ENCODE measurements at places on chromosomes 13 and 19.
A peak's percentile ranks its signal among the peaks of the same experiment; 100 is the strongest.

DNA sequence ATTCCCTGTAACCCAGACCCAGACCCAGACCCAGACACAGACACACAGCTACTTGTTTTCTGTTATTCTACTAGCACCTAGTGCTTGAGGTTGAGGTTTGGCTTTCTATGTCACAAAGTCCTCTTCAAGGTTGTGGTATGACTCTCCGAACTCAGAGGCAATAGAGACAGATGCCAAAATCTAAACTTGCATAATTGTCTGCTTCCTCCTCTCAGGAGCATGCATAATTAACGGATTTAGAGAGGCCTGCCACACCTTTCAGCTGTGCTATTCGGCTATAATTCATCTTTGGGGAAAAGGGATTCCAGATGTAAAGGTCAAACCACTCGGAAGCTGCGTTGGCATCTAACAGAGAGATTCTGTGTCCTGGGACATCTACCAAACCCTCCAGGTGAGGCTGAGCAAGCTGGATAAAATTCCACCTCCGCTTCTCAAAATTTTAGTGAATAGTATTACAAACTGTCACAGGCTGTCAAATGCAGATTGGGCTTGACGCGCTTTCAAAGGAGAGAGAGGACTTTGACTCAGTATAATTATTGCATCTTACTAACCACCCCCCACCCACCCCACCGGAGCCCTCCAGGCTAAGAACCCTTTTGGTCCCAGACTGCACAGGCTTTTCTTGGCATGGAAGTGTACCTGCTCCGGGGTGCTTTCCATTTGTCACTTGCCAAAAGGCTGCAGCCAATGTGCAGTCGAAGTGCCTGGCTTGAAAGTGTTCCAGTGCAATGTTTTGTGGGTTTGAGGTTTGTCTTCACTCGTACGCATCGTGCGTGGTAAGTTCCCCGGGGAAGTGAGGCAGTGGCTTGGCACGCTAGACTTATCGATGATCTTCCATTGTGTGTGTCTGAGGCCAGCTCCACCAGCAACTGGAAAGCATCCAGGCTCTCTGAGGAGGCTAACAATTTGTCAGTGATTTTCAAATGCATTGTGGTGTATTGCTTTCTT lies 194.1 kb downstream of the TDRD3 start:
- peak; percentile 36 for DNase-seq

DNA sequence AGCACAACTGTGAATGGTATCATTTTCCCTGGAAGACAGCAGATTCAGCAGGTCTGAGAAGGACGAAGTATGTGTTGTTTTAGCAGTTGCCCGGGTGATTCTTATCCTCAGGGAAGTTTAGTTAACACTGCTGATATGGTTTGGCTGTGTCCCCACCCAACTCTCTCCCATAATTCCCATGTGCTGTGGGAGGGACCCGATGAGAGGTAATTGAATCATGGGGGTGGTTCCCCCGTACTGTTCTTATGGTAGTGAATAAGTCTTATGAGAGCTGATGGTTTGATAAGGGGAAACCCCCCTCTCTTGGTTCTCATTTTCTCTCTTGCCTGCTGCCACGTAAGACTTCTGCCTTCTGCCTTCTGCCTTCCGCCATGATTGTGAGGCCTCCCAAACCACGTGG lies 81.0 kb upstream of the UBAC2 start:
- DNase-seq, result no peak

GRCh38 chr19:15935167-15935702 lies 906 bp upstream of the CYP4F11 start:
- no peak for DNase-seq

GRCh38 chr19:5567970-5568407 lies 236 bp upstream of the TINCR start:
- no peak for DNase-seq

GRCh38 chr19:48250290-48251025 lies 5.3 kb downstream of the CARD8 start:
- DNase-seq, result no peak

DNA sequence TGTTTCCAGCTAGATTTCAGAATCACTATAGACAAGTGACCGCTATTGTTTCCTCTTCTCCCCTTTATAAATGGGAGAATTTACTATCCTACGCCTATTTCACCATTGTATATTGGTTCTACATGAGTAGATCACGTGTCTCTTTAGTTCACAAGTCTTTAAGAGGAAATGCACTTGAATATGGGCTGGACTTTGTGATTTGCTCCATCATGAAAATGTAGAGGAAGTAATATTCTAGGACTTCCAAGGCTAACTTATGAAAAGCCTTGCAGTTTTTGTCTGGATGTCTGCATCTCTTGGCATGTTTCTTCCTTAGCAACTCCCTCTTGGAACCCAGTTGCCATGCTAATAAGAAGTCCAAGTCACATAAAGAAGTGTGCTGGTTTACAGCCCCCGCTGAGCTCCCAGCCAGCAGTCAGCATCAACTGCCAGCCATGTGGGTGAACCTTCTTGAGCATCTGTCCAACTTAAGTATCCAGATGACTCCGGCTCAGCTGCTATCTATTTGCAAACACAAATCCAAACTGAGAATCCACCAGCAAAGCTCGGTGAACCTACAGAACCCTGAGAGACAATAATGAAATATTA lies 4.8 kb upstream of the FBXL3 start:
- DNase-seq, result no peak

DNA sequence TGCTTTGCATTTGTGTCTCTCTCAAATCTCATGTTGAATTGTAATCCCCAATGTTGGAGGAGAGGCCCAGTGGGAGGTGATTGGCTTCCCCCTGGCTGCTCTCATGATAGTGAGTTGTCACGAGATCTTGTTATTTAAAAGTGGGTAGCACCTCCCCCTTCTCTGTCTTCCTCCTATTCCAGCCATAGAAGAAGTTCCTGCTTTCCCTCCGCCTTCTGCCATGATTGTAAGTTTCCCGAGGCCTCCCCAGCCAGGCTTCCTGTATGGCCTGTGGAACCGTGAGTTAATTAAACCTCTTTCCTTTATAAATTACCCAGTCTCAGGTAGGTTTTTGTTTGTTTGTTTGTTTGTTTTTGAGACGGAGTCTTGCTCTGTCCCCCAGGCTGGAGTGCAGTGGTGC lies 3.8 kb downstream of the LILRA4 start:
- no peak for DNase-seq

GRCh38 chr13:66765559-66765958 lies 464.6 kb downstream of the PCDH9 start:
- no peak for DNase-seq

DNA sequence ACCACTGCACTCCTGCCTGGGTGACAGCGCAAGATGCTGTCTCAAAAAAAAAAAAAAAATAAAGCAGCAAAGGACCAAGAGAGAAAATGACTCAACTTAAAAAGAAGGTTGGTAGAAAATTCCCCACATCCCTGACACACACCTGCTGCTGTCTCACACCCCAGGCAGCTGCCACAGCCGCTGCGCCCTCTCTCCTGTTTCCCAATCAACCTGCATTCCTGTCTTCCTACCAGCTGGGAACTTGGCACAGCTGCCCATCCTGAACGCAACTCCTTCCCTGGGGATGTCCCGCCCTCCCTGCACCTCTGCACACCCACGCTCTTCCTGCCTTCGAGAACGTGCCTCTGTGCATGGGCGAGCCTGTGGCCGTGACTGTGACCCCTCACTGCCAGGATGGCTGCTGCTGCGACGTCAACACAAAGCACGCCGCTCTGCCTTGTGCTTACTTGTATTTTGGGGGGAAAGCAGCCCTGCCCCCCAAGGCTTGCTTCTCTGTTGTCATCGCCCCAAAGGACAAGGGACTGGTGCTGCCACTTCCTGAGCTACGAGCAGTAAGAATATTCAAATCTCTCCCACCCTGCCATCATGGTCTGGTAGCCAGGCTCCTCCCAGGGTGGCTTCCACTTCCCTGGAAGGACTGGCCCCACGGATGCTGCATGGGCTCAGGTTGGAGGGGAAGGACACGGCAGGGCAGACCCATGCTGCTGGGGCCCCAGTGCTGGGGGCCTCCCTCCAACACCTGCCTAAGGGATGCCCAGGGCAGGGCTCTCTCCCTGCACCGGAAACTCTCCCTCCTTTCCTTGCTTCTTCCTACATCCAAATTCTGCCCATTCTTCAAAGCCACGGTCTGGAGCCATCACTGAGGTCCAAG lies 20.7 kb downstream of the SH3GL1 start:
- DNase-seq, result no peak

- DNase-seq, result no peak
Observed at GRCh38 chr13:90968166-90968904, 379.2 kb upstream of the MIR17HG start.

DNA sequence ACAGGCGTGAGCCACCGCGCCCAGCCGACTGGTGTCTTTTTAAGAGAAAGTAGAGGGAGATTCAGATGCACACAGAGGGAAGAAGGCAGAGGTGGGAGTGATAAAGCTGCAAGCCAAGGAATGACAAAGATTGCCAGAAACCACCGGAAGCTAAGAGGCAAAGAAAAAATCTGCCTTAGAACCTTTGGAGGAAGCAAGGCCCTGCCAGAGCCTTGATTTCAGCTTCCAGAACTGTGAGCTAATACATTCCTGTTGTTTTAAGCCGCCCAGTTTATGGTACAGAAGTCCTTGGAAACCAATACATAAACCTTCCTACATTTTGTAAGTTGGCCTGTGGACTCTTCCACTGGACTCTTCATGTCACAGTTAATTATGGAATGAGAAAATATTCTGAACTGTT lies 71.7 kb upstream of the SOX21 start:
- no peak for DNase-seq

- no peak for DNase-seq
Observed at GRCh38 chr13:41452462-41452861, 4.9 kb upstream of the RGCC start.

- DNase-seq, result no peak
Observed at GRCh38 chr13:82800391-82800790, 1081.9 kb downstream of the SLITRK1 start.

DNA sequence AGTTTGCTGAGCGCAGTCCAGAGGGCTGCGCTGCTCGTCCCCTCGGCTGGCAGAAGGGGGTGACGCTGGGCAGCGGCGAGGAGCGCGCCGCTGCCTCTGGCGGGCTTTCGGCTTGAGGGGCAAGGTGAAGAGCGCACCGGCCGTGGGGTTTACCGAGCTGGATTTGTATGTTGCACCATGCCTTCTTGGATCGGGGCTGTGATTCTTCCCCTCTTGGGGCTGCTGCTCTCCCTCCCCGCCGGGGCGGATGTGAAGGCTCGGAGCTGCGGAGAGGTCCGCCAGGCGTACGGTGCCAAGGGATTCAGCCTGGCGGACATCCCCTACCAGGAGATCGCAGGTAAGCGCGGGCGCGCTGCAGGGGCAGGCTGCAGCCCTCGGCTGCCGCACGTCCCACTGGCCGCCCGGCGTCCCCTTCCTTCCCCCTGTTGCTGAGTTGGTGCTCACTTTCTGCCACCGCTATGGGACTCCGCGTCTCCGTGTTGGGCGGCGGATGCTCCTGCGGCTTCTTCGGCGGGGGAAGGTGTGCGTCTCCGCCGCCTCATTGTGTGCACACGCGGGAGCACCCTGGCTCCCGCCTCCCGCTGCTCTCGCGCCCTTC lies 772 bp downstream of the GPC6 start:
- peak; percentile 89 for DNase-seq

- DNase-seq, result no peak
Observed at GRCh38 chr13:37427843-37428494, 170.6 kb downstream of the POSTN start.

DNA sequence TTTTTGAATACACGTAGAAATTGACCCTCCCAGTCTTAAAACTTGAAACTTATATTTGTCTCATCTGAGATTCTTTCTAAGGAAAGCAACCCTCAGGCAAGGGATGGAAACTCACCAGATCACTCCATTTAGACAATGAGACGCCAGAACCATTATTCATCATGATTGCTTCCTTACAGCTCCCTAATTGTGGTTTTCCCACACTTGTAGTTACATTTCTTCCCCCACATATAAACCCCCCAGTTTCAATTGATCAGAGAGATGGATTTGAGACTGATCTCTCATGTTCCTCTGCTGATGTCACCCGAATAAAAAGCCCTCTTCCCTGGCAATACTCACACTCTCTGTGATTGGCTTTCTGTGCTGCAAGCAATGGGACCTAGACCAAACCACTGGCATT lies 197.9 kb upstream of the STARD13 start:
- DNase-seq, result no peak

GRCh38 chr19:4077800-4078684 lies 11.3 kb upstream of the ZBTB7A start:
- no peak for DNase-seq

DNA sequence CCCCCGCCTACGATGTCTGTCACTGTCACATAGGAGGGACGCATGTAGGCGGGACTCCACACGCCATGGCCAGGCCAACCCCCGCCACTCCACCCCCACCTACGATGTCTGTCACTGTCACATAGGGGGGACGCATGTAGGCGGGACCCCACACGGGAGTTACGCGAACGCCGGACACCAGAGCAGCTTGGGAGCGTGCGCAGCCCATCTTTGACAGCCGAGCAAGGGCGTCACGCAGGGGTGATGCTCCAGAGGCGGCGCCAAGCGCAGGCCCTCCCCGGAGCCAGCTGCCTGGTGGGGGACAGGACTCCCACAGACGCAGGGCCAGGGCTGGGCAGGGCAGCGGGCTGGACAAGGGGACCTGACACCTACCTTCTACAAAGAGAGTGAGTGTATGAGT lies 20.0 kb downstream of the ZNF787 start:
- DNase-seq, result no peak

- peak; percentile 85 for DNase-seq
Observed at GRCh38 chr19:52369559-52370340, at the start of gene ZNF880. Gene ZNF880 (plus strand): TSS chr19:52369923. CDS start chr19:52369966, 43 bp downstream.

DNA sequence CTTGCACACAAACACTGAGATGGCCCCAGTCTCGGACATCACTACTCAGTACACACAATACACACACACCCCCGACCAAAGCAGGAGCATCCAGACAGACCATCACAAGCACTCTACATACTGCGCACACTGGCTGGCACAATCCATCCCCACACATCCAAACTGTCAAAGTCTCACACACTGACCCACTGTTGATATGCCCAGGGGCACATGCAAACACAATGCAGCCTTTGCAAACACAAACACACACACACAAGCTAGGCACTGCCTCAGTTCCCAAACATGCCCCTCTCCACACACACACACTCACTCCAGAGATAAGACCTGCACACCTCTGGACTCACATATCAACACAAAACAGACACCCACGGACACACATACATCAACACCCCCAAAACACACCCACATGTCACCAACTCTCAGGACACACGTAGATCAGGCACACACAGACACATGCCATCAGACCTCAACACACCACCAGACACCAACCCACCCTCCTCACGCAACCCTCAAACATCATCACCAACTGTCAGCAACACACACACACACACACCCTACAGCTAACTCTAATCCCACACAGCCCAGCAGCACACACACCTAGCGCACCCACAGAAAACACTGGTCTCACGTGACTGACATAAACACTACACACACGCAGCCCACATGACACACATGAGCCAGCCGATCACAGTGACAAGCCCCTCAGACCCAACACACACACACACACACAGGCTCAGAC lies 1.9 kb downstream of the BBC3 start:
- no peak for DNase-seq

- no peak for DNase-seq
Observed at GRCh38 chr19:1734321-1734966, 18.9 kb upstream of the ONECUT3 start.

- no peak for DNase-seq
Observed at GRCh38 chr13:64283926-64284325, 2868.3 kb upstream of the PCDH20 start.
